Right ventricle myocardium superior (tissue), 1 donor: ENCODE measurements at places on chromosomes 2 and 18. TPM values are rescaled to one million over a fixed set of nuclear protein-coding genes. Genes with fewer than 3 reads are reported as not detected.

STON1 gene
- 8.1 TPM for total RNA-seq

RTP5 gene
- not detected for total RNA-seq

- no peak for DNase-seq
Observed at GRCh38 chr2:219575566-219576504, 3.7 kb downstream of the INHA start.

GRCh38 chr2:173752152-173752551, 213.0 kb downstream of the SP3 start:
- DNase-seq = no peak

GRCh38 chr2:207724113-207724512, 12.7 kb downstream of the CCNYL1 start:
- DNase-seq = no peak

ARID5A gene
- total RNA-seq = 9.4 TPM

GRCh38 chr18:78430131-78430758, 549.4 kb upstream of the SALL3 start:
- no peak for DNase-seq

SLC4A5 gene
- total RNA-seq = 1.3 TPM

DNA sequence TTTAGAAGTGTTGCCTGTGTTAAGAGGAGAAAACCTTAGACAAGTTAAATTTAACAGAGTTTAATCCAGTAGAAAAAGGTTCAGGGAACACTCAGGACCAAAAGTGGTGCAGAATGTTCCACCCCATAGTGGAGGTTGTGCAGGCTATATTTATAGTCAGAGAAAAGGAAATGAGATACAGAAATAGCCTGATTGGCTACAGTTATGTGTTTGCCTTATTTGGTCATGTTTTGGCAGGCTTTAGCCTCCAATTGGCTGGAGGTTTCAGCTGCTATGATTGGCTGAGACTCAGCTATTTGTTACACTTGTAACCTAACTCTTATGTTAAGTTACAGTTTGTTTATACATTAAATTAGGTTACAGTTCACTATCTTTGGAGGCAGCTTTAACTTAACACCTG, 4.2 kb downstream of the STAMBP start:
- no peak for DNase-seq

GRCh38 chr2:64361151-64361938, 92.6 kb upstream of the LGALSL start:
- no peak for DNase-seq

ESPNL gene
- total RNA-seq = not detected

RASGRP3 gene
- 53.1 TPM for total RNA-seq

DNA sequence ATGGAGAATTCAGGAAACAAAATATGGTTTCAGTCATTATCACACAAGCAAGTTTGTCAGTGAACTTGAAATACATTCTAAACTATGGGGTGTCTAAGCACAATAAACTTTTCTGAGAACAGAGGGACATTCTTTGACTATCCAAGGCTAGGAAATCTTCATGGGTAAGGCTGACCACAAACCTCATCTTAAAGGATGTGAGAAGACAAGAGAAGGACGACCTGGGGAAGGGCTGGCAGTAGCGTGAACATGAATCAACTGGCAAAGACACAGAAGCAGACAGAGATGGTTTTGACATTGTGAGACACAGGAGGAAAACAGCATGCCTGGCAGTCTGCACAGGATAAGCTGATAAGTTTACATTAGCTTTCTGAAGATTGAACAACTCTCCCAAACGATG, 752.4 kb upstream of the SLC8A1 start:
- DNase-seq = no peak

LHCGR gene
- total RNA-seq = not detected

PFN4 gene
- total RNA-seq = 0.46 TPM

DNA sequence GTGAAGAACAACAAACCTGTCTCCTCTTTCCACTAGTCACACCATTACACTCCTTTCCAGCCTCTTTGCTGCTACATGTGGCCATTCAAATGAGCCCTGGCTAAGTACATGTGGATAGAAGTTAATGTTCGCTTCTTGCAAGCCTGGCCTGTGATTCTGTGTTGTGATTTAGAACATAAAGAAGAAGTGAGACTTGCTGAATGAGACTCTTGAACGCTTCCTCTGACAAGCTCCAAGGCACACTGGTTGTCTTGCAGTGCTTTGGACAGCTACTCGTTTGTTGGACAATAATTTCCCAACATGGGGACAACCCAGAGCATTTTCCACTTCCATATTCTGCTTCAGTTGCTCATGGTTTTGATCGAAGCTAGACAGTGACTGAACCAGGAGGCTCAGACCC, 57.3 kb downstream of the CCDC74A start:
- DNase-seq = no peak

DNA sequence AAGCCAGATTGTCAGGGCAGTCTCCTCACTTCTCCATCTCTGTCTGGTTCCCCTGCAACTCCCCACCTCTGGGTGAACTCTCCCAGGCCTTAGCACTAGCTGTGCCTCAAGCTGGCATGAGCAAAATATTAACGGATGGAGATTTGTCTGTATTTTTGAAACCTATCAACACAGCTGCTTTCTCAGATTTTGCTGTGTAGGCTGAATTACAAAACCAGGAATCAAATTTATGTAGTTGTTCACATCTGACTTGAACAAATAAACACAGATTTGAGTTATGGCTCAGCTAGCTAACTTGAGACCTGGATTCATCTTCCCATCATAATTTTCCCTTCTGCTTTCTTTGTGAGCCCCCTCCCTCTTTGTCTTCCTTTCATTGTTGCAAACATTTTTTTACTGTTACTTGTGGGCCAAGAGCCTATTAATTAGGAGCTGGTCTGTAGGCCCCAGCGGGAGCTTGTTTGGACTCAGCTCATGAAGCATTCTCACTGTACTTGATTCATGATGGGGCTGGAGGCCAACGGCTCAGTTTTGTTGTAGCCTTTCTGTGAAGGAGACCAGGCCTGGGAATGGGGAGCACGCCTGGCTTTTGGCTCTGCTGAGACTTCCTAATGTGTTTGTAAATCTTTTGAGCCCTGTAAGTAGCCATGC, 164.1 kb upstream of the GATA6 start:
- peak; percentile 63 for DNase-seq

GRCh38 chr2:240831594-240832204, 11.7 kb upstream of the KIF1A start:
- DNase-seq = no peak

GRCh38 chr2:214904634-214905033, 95.2 kb upstream of the BARD1 start:
- no peak for DNase-seq

DNA sequence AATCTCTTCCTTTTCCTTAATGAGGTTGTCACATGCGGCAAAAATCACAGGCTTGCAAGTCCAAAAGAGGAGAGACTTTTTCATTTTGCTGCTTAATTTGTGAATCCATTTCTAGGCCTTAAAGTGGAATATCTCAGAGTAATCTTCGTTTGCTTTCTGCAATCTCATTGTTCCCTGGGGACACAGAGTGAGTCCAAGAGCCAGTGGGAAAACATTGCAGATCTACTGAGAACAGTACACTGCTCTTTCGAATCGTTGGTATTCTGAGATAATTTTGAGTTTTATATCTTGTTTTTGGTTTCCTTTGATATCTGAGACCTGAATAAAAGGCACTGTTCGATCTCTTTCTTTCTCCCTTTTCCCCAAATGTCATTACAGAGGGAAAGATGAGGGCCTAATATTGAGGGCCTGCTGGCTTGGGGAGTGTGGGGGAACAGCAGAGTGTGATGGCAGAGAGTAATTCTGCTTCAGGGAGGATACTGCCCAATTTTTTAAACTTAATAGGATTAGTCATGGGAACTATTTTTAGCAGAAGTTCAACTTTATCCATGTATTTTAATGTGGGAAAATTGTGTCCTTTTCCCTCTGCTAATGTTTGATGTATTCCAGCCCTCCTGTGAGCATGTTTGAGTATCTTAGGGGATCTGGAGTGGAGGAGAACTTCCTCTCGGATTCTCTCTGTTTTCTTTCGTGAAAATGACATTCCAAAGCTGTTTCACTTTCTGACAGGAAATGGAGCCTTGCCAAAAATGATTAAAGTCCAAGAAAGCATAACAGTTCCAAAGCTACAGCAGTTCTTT, 418.2 kb upstream of the ZEB2 start:
- DNase-seq = no peak

GRCh38 chr18:55795101-55795669, 207.2 kb upstream of the TCF4 start:
- DNase-seq = no peak

DNA sequence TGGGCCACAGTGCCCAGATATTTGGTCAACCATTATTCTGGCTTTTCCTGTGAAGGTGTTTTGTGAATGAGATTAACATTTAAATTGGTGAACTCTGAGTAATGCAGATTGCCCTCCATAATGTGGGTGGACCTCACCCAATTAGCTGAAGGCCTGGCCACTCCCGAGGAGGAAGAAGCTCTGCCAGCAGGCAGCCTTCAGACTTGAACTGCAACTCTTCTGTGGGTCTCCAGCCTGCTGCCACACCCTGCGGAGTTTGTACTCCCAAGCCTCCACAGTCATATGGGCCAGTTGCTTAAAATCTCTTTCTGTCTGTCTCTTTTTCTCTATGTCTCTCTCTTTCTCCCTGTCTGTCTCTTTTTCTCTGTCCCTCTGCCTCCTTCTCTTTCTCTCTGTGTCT, 262.7 kb downstream of the MYCN start:
- DNase-seq = no peak

DNA sequence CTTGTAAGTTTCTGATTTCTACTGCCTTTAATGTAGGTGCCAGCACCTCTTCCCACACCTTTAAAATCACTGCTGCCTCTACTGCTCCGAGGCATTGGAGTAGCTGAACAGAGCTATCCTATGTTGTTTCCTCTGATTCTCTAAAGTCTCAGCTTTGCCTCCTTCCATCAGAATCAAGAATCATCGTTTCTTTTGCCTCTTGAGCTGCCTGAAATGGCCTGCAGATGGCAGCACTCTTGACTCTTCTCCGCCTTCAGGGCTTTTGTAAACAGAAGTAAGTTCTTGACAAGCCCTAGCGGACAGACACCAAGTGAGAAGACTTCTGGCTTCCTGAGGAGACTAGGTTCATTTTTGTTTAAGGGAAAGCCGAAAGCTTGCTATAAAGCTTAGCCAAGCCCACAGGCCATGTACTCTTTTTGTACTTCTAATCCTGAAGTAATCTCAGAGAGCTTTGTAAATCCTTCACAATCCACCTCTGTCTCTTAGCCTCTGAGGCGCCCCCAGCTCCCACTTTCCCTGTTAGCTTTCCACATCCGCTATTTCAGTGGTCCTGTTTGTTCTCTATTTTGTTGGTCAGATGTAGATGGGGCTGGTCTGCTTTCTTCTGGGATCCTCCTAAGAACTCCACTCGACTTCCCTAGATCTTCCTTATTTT, 48.4 kb downstream of the GTF3C3 start:
- DNase-seq = peak; percentile 64

GLI2 gene
- 1.3 TPM for total RNA-seq

GRCh38 chr2:64024259-64024949, 5.2 kb upstream of the VPS54 start:
- no peak for DNase-seq

UCN gene
- total RNA-seq = 0.59 TPM

- DNase-seq = no peak
Observed at GRCh38 chr2:143705108-143705707, 576.0 kb downstream of the ARHGAP15 start.

- no peak for DNase-seq
Observed at GRCh38 chr2:3608373-3609278, 13.7 kb downstream of the COLEC11 start.

CFAP210 gene
- total RNA-seq = not detected

DNA sequence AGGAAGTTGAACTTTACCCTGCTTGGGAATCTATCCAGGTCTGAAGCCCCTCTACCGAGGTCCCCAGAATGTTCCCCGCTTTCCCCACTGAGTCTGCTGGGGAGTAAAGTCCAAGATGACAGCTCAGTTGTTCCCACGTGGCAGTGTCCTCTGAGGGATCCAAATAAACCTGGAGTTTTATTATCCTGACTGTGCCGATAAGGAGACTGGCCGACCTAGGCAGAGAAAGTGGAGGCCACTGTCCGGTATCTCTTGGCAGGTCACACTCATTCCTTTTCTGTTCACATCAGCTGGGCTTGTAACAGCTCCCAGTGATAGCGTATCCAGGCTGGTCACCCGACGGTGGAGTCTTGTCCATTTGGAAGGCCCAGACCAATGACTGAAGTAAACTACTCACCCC, 27.5 kb upstream of the C18orf32 start:
- no peak for DNase-seq

DNA sequence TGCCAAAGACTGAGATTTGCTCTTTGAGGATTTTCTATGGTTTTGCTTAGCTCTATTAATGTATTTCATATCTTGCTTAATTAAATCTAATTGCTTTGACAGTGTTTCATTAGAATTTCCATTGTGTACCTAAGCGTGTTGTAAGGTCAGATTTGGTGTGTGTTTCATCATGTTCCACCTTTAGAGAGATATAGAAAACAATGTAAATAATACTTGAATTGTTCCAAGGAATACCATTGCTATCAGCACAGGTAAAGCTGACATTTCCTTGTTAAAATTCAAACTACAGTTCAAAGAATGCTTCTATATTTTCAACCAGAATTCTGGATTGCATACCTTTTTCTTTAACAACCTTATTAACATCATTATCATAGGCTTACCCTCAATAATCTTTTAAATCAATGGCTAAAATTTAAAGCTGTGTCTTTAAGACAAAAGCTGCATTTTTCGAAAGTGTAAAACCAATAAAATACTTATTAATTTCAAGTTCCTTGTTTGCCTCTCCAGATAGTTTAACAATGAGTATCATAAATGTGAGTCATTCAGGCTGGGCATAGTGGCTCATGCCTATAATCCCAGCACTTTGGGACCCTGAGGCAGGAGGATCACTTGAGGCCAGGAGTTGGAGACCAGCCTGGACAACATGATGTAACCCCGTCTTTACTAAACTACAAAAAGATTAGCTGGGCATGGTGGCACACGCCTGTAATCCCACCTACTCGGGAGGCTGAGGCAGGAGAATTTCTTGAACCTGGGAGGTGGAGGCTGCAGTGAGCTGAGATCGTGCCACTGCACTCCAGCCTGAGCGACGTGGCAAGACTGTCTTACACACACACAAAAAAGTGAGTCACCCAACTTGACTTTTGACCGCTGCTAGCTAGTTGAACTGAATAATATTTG, 188.0 kb upstream of the PKDCC start:
- DNase-seq = no peak

DNA sequence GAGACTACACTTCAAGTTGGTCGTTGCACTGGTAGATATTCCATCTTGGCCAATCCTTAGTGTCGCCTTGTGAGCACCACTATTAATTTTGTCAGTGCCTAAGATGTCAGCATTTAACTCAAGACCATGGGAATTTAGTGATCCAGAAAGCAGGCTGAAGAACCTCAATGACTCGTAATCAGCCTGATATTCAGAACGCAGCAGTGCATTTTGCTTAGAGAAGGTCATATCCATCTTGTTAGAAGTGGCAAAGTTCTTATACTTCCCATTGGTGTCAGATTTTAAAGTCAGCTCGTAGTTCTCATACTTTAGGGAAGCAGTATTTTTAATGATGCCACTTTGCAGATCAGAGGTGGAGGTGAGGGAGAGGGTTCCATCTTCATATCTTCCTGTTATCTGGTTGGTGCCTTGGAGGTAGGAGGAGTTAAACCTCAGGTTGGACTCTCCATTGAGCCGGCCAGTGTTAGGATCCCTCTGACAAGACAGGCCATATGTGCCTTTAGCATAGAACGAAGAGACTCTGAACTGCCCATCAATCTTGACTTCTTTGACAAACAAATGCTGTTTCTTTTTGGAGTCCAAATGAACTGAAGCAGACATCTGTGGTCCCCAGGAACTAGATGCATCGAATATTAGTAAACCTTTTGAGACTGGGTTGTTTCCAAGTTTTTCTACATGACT, 31.9 kb downstream of the APOB start:
- DNase-seq = no peak
